ENCODE measurements at places on chromosomes 2 and 18.

- DNase-seq: no peak
Measured at GRCh38 chr2:96529376-96530143, 7.0 kb upstream of the ARID5A start.

DNA sequence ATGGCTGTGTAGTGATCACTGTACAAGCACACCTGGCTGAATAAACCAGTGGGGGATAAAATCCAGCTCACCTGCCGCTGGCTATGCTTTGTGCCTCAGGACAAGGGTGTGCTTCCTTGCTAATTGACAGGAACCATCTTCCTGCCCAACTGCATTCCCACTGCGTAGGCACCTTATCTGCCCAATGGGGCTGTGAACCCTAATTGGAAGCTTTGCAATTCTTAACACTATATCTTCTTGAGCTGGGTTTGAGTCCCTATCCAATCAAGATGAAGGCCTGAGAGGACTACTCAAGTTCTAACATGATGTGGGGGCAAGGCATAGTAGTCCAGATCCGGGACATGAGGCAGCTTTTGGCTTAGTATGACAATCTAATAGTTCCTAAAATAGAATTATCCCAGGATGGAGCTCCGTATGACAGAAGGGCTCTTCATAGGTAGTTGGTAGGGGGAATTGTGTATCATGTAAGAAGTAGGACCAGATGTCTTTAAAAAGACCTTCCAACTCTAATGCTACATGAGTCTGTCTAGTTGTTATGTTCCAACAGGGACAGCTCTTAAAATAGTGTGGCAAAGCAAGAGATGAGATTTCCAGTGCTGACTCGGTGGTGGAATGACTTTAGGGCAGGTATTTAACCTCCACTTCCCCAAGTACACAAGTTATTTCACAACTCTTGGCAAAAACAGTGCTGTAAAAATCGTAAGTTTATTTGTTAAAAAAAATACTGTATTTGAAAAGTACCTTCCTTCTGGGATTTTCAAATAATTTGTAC is 2.3 kb upstream of the TMEM150A start:
- DNase-seq: no peak

DNA sequence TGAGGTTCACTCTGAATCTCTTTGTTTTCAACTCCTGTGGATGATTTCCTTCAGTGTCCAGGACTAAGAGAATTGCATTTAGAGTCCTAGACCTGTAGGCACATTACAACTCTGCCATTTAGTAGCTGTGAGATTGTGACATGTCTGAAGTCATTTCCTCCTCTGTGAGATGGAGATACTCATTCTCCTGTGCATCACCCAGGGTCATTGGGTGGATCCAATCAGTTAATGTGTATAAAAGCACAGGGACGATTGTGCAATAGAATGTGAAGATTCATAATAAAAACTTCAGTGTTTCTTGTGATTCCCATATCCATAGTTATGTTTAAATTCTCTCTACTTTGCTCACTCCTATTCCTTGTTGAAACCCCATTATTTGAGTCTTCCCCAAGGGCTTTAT is 113.6 kb downstream of the DIS3L2 start:
- DNase-seq: no peak

DNA sequence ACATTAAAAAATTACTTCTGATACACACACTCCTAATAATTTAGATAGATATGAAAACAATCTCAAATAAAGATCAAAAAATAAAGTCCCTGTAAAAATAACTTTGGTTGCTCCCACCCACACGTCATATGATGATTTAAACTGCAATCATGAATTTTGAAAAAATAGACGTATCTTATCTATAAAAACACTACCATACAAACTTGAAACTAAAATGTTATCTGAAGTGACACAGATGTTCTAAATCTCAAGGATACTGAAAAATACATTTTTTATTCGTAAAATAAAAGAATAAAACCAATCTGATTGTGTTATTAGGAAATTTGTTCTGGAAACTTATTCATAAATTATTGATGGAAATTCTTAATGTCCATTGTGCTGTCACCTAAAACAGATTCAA is 8.1 kb upstream of the BOLA3 start:
- DNase-seq: no peak

DNA sequence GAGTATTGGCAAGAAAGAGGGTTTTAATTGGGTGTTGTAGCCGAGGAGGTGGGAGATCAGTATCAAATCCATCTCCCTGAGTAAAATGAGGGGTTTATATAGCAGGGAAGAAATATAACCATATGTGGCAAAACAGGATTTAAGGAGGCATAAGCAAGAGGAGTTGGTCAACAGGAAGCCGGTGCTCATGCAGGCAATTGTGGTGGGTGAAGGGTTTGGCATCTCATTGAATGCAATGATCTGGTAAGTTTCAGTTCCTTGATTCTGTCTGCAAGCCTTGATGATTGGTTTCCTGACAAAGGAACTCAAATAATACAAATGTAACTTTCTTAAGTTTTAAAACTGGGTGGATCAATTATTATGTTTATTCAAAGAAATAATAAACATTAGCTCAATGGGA is 564.4 kb upstream of the LINC00305 start:
- peak; percentile 84 for DNase-seq

GRCh38 chr2:173386021-173386737 is 31.5 kb downstream of the CDCA7 start:
- no peak for DNase-seq

DNA sequence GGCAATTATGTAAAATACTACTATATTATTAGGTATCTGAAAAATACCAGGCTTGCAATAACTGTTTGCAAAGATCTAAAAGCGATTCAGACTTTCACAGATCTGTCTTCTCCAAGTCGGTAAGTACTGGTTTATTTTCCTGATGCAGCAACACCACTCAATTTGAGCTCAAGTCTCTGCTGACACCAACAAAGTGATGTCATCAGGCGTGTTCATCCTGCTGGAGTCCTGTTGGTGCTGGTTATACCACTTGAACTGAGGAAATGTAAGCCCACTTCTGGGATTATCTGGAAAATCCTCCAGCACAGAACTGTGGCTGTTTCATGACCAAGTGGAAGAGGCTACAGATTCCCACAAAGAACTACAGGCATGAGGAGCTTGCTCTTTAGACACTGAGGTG is 267.6 kb downstream of the BCL2 start:
- no peak for DNase-seq

DNA sequence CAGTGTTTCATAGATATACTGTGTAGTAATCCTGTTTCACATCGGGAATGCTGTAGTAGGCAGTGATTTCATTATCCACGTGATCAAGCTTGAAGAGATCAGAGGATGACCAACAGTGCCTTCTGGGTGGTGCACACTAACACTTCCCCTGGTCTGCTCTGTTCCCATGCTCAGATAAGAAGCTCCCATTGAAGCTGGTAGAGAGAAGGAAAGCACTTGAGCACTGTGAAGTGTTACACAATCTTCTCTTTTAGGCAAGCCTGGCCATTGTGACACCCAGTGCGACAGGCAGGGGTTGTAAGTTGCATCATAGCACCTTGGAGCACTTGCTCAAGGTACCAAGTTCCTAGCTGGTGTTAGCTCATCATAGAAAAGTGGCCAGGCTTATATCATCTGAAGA is 30.6 kb upstream of the GPD2 start:
- DNase-seq: no peak

- no peak for DNase-seq
Measured at GRCh38 chr2:224793946-224794345, 77.8 kb upstream of the CCDC195 start.

GRCh38 chr2:237121321-237121720 is 35.6 kb downstream of the COPS8 start:
- DNase-seq: no peak

DNA sequence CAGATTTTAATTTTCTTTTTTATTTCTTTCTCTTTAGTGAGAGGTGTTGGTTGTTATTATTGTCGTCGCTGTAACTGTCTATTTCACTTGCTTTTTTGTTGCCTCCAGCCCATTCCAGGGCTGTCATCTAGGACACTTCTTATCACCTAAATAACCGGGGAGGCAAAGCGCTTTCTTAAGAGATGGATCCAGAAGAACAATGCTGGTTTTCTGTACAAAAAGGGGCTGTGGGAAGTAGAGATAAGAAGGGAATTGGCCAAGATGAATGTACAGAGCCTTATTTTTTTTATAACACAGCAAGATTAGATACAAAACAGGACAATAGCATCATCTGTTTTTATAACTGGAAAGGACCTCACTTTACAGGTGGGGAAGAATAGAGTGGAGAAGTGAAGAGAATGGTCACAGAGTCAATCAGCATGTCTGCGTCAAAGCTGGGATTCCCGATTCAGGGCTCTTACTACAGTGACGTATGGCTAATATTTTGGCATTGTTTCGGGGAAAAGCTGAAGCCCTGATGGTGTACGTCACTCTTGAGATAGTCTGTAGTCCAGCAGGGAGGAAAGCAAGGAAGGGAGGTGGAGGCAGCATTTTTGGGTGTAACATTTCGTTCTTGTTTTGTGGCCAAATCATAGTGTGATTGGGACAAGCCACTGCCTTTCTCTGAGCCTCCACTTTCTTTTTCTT is 23.2 kb downstream of the IL1B start:
- no peak for DNase-seq

GRCh38 chr2:138787053-138787666 is 7.0 kb upstream of the NXPH2 start:
- DNase-seq: peak; percentile 55

GRCh38 chr2:110978148-110978547 is 142.6 kb upstream of the BCL2L11 start:
- DNase-seq: no peak

DNA sequence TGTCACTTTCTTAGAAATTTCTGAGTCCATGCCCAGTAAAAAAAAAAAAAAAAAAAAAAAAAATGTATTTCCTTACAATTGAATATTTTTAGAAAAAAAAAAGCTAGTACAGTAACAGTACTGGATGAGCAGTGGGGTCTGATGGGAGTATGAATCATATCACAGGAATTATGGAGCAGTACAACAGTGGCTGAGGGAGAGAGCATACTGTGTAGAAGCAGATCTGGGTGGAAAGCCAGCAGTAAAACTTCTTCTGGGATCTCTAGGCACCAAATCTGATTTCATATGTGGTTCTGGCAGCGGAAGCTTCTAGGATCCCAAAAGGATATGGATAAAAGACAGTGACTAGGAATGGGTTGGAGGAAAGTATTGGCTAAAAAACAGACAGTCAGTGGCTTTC is 414.9 kb upstream of the FSHR start:
- DNase-seq: no peak

- no peak for DNase-seq
Measured at GRCh38 chr18:9400197-9400596, 65.6 kb downstream of the TWSG1 start.
